ENCODE measurements at places on chromosomes 5 and 9. TPM values are rescaled to one million over a fixed set of nuclear protein-coding genes. Genes with fewer than 3 reads are reported as not detected.

GRCh38 chr5:98391921-98392625, 381.4 kb upstream of the RGMB start:
- no peaks in the 10 kb centered on the region for H3K27me3 ChIP-seq
- no peak for DNase-seq
- H3K36me3 ChIP-seq, result no peaks in the 10 kb centered on the region
- H3K4me3 ChIP-seq, result no peak overlapping the region
- H3K4me1 ChIP-seq, result no peaks in the 10 kb centered on the region
- no peak overlapping the region for H3K27ac ChIP-seq

The LYRM7 gene
- total RNA-seq, result 21.6 TPM

DNA sequence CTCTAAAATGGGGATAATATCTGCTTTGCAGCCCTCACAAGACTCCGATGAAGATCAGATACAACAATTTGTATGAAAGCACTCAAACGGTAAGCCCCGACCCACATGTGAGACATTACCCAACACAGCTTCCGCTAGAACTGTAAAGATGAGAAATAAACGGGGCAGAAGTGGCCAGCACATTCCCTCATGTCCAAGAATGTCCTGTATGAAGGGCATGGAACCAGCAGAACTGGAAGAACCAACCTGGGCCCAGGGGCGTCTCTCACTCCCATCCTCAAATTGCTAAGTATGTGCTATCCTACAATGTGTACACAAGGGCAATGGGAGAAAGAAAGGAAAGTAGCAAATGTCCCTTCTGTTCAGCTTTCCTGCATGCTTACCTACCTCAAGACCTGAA, 33.0 kb downstream of the CCDC125 start:
- no peaks in the 10 kb centered on the region for H3K27me3 ChIP-seq
- peaks cover 9% of the 10 kb centered on the region for H3K36me3 ChIP-seq
- no peaks in the 10 kb centered on the region for H3K4me1 ChIP-seq
- no peak overlapping the region for H3K27ac ChIP-seq
- no peak overlapping the region for H3K4me3 ChIP-seq

DNA sequence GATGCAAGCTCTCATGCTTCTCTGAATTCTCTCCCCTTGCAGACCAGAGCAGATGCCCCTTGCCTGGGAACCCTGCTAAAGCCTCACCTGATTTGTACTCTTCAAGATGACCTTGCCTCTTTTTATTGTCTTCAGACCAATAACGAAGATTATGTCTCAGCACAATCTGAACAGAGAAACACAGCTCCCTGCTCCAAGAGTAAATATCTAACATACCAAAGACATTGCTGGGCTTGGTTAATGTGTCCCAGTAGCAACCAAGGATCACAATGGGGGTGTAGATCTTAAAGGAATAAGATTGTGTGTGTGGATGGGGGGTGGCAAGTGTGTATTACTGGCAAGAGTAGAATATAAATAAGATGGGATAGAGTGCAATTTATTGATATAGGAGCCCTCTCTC, 67.6 kb upstream of the LHFPL2 start:
- no peaks in the 10 kb centered on the region for H3K27me3 ChIP-seq
- DNase-seq, result no peak
- H3K4me1 ChIP-seq, result peaks cover 6% of the 10 kb centered on the region

DNA sequence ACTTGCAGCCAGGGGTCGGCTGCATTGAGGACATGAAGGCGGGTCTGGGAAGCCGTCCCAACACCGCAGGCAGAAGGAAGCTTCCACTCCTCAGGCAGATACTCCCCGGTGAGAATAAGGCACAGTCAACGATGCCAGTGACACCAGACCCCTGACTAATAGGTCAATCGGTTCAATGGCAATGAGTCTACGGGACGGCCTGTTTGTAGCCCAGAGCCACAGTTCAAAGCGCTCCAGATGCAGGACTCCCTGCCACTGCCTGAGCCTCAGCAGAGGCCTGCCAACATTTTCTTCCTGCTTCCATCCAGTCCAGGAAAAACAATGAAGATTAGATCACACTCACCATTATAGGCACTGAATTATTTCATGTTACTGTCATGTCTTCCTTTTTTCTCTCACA, 84.5 kb upstream of the SIMC1 start:
- no peak for DNase-seq
- H3K36me3 ChIP-seq, result no peaks in the 10 kb centered on the region
- H3K4me3 ChIP-seq, result no peak overlapping the region
- no peak overlapping the region for H3K27ac ChIP-seq

- peaks cover 5% of the 10 kb centered on the region for H3K36me3 ChIP-seq
- DNase-seq, result no peak
- H3K27me3 ChIP-seq, result no peaks in the 10 kb centered on the region
- no peak overlapping the region for H3K27ac ChIP-seq
- H3K4me1 ChIP-seq, result peaks cover 35% of the 10 kb centered on the region
- H3K4me3 ChIP-seq, result no peak overlapping the region
Observed at GRCh38 chr9:2022560-2022959, 7.4 kb downstream of the SMARCA2 start.

GRCh38 chr5:93599001-93599379, 16.0 kb downstream of the NR2F1 start:
- H3K4me1 ChIP-seq, result no peaks in the 10 kb centered on the region
- H3K4me3 ChIP-seq, result no peak overlapping the region
- H3K36me3 ChIP-seq, result no peaks in the 10 kb centered on the region
- H3K27ac ChIP-seq, result no peak overlapping the region
- no peaks in the 10 kb centered on the region for H3K27me3 ChIP-seq

DNA sequence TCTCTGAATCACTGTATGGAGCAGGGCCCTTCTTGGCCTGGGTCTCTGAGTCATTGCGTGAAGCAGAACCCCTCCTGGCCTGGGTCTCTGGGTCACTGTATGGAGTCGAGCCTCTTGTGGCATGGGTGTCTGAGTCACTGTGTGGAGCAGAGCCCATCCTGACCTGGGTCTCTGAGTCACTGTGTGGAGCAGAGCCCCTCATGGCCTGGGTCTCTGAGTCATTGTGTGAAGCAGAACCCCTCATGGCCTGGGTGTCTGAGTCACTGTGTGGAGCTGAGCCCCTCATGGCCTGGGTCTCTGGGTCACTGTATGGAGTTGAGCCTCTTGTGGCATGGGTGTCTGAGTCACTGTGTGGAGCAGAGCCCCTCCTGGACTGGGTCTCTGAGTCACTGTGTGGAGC, 94.0 kb upstream of the RAPGEF1 start:
- H3K27me3 ChIP-seq, result peaks cover 15% of the 10 kb centered on the region
- H3K36me3 ChIP-seq, result peaks cover 4% of the 10 kb centered on the region

- H3K36me3 ChIP-seq, result no peaks in the 10 kb centered on the region
- no peak for DNase-seq
- peaks cover 15% of the 10 kb centered on the region for H3K27me3 ChIP-seq
Observed at GRCh38 chr5:147162740-147163139, 72.1 kb upstream of the STK32A start.

- no peaks in the 10 kb centered on the region for H3K36me3 ChIP-seq
Observed at GRCh38 chr5:39399135-39400036, 25.4 kb downstream of the DAB2 start.

- H3K4me1 ChIP-seq, result peaks cover 9% of the 10 kb centered on the region
- peaks cover 9% of the 10 kb centered on the region for H3K36me3 ChIP-seq
- DNase-seq, result no peak
Observed at GRCh38 chr9:106701611-106702010, 161.4 kb upstream of the ZNF462 start.

GRCh38 chr9:91899594-91899993, 50.4 kb downstream of the ROR2 start:
- no peaks in the 10 kb centered on the region for H3K36me3 ChIP-seq
- no peaks in the 10 kb centered on the region for H3K4me1 ChIP-seq
- H3K27me3 ChIP-seq, result peaks cover 2% of the 10 kb centered on the region

- peaks cover 12% of the 10 kb centered on the region for H3K4me1 ChIP-seq
- H3K4me3 ChIP-seq, result no peak overlapping the region
- DNase-seq, result no peak
- H3K27ac ChIP-seq, result no peak overlapping the region
- no peaks in the 10 kb centered on the region for H3K27me3 ChIP-seq
Observed at GRCh38 chr5:142618130-142618523, 67.8 kb downstream of the FGF1 start.

The ITGA2 gene
- 14.1 TPM for total RNA-seq

DNA sequence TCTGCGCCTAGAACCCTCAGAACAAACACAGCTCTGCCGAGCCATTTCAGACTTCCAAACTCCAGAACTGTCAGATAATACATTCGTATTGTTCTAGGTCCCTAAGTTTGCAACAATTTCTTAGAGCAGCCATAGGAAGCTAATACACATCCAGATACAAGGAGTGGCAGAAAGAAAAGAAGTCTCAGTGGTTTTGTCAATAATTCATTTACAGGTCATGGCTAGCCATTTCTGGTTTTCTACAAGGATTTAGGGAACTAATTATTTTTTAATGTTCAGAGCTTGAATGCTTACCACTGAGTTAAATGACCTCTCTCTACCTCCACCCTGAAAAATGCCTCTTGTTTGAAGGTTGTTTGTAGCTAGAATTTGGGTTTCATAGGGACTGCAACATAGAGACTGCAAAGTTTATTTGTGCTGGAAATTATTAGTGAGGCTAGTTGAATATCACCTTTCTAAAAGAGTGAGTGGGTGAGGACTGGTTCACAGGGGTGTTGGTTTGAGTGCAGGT, 15.5 kb upstream of the ERMP1 start:
- H3K4me3 ChIP-seq, result no peak overlapping the region
- no peaks in the 10 kb centered on the region for H3K36me3 ChIP-seq
- H3K27me3 ChIP-seq, result no peaks in the 10 kb centered on the region
- H3K4me1 ChIP-seq, result peaks cover 41% of the 10 kb centered on the region
- DNase-seq, result no peak
- H3K27ac ChIP-seq, result no peak overlapping the region

The CTNND2 gene
- total RNA-seq, result not detected

The AHRR gene
- total RNA-seq, result 3.2 TPM

- H3K36me3 ChIP-seq, result no peaks in the 10 kb centered on the region
- no peaks in the 10 kb centered on the region for H3K27me3 ChIP-seq
- DNase-seq, result no peak
- no peak overlapping the region for H3K4me3 ChIP-seq
Observed at GRCh38 chr5:56479696-56480077, 246.6 kb upstream of the ANKRD55 start.

The HSPA5 gene
- 1,788 TPM for total RNA-seq

The FAM153A gene
- total RNA-seq, result not detected

The PCDHGA3 gene
- 0.07 TPM for total RNA-seq

The TEK gene
- 0.91 TPM for total RNA-seq

DNA sequence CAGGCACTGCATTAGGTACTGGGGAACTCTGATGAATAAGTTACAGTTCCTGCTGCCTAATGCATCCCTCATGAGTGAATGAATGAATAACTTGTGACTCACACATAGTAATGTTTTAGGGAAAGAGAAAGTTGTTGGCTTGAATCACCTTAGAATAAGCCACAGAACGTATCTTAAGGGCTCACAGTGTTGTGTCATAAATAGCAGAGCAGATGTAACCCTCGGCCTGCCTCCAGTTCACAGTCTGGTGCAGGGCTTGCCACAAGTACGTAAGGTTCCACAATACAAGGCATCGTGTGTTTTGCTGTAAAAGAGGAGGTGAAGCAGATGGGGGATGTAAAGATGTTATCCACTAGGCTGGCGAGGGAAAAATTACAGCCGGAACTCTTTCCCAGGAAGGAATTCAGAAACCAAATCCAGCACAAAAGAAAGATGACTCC, 218.7 kb downstream of the TRPM3 start:
- DNase-seq, result peak; percentile 90
- peaks cover 20% of the 10 kb centered on the region for H3K4me1 ChIP-seq
- peak overlapping the region; percentile 53 for H3K4me3 ChIP-seq
- no peaks in the 10 kb centered on the region for H3K27me3 ChIP-seq
- peak overlapping the region; percentile 28 for H3K27ac ChIP-seq

The PPP3R2 gene
- total RNA-seq, result not detected

DNA sequence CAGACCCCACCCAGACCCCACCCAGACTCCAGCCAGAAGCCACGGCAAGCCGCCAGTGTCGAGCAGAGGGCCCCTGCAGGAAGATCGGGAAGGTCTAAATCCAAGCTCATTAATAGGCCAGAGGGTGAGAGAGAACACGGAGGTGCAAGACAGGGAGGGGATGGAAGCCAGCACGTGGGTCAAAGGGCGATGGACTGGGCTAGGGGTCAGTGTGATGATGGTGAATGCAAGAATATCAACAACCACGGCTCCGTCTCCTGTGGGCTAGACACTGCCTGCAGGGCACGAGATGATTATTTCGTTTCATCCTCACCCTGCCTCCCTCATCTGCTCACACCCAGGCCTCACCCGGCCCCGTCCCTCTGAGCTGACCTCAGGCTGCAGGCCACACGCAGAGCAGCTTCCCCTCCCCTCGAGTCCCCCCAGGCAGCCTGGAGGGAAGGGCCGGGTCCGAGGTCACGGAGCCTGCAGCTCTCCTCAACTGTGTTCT, 122.0 kb downstream of the COL23A1 start:
- H3K27me3 ChIP-seq, result no peaks in the 10 kb centered on the region
- H3K36me3 ChIP-seq, result no peaks in the 10 kb centered on the region
- no peak overlapping the region for H3K4me3 ChIP-seq
- peaks cover 12% of the 10 kb centered on the region for H3K4me1 ChIP-seq
- no peak for DNase-seq

The RC3H2 gene
- total RNA-seq, result 59.1 TPM

- H3K4me3 ChIP-seq, result peak overlapping the region; percentile 75
- H3K4me1 ChIP-seq, result peaks cover 13% of the 10 kb centered on the region
- no peak for DNase-seq
- no peaks in the 10 kb centered on the region for H3K27me3 ChIP-seq
Observed at GRCh38 chr9:129611307-129611800, 9.5 kb downstream of the C9orf50 start.

The LCN2 gene
- 7.7 TPM for total RNA-seq

DNA sequence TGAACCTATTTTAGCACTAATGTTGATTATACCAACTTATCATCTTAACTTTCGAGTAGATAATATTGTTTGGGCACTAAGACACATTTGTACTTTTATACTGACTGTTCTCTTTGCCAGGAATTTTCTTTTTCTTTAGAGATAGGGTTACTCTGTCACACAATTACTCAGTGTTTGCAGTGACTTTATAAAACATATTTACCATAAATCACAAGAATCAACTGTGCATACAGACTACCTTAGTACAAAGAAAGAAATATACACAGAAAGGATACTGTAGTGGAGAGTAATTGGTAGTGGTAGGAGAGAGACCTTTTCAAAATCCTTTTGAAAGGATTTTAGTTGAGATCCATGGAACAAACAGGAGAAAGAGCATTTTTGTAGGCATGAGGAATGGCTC, 40.3 kb downstream of the KIAA1958 start:
- H3K27me3 ChIP-seq, result no peaks in the 10 kb centered on the region
- H3K4me1 ChIP-seq, result peaks cover 3% of the 10 kb centered on the region
- no peak overlapping the region for H3K27ac ChIP-seq
- no peak overlapping the region for H3K4me3 ChIP-seq
- no peaks in the 10 kb centered on the region for H3K36me3 ChIP-seq
- no peak for DNase-seq

GRCh38 chr9:108477529-108478006, 378.2 kb downstream of the ACTL7B start:
- peak overlapping the region; percentile 1 for H3K4me3 ChIP-seq
- H3K27ac ChIP-seq, result peak overlapping the region; percentile 89
- peak; percentile 87 for DNase-seq
- peaks cover 56% of the 10 kb centered on the region for H3K4me1 ChIP-seq
- no peaks in the 10 kb centered on the region for H3K27me3 ChIP-seq
- H3K36me3 ChIP-seq, result no peaks in the 10 kb centered on the region

Measured in MCF 10A (cell line).